Naive thymus-derived CD8-positive, alpha-beta T cell (primary cell): ENCODE measurements at places on chromosomes 5 and 9. TPM values are rescaled to one million over a fixed set of nuclear protein-coding genes. Genes with fewer than 3 reads are reported as not detected.
A peak's percentile ranks its signal among the peaks of the same experiment; 100 is the strongest.

DNA sequence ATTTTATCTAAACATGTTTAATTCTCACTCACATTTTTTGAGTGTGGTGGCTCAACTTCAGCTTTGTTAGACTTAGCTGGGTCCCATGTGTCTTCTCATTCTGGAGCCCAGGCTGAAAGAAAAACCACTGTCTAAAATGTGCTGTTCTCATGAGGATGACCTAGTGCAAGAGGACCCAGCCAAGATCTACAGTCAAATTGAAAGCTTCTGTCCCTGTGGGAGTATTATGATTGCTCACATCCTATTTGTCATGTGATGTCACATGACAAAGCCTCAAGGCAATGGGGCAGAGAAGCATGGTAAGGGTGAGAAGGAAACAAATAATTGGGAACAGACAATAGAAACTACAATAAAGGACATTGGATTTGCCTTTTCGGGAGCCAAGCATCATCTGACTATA, 113.4 kb upstream of the ASTN2 start:
- H3K27me3 ChIP-seq, result no peaks in the 10 kb centered on the region
- no peak overlapping the region for H3K4me3 ChIP-seq
- no peaks in the 10 kb centered on the region for H3K36me3 ChIP-seq
- H3K27ac ChIP-seq, result no peak overlapping the region
- H3K4me1 ChIP-seq, result no peaks in the 10 kb centered on the region

- no peak within 1 kb of the TSS for H3K27ac ChIP-seq
- peaks cover 37% of the 10 kb centered on the region for H3K27me3 ChIP-seq
- H3K36me3 ChIP-seq, result no peaks in the 10 kb centered on the region
- H3K4me3 ChIP-seq, result peak within 1 kb of the TSS; percentile 84
Observed at GRCh38 chr5:78648359-78649210, at the start of gene LHFPL2. LHFPL2 (minus strand) TSS chr5:78648772; CDS start chr5:78510213, 138,559 bp downstream.

DNA sequence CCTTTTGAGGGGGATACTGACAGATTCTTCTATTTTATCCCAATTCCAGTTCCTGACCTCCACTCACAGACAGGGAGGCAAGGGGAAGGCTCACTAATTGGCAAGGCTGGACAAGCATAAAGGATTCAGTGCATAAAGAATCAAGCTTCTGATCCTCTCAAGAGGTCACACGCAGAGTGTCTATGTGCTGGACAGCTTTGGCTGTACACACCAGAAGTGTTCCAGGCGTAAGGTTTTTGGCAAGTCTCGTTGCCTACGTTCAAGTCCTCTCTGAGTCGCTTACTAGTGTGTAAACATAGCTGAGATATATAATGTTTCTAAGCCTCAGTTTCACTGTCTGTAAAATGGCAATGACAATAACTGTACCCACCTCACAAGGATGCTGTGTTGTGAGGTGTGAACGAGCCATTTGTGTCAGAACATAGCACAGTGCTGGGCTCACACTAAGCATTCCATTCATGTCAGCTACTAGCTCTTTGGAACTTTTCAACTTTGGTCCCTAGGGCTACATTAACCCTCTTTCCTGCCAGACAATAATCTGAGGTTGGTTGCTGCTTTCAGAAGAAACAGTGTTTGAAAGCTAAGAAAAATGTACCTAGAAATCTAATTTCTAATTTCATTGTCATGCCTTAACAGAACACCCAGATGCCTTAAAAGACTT, 52.1 kb downstream of the PALM2AKAP2 start:
- no peaks in the 10 kb centered on the region for H3K36me3 ChIP-seq
- no peaks in the 10 kb centered on the region for H3K4me1 ChIP-seq
- no peak overlapping the region for H3K4me3 ChIP-seq
- no peak overlapping the region for H3K27ac ChIP-seq

GRCh38 chr5:173025651-173026050, 30.5 kb upstream of the CREBRF start:
- no peak for DNase-seq
- peaks cover 7% of the 10 kb centered on the region for H3K4me1 ChIP-seq
- no peak overlapping the region for H3K4me3 ChIP-seq
- no peaks in the 10 kb centered on the region for H3K27me3 ChIP-seq
- H3K36me3 ChIP-seq, result peaks cover 17% of the 10 kb centered on the region

- H3K4me3 ChIP-seq, result no peak overlapping the region
- H3K27ac ChIP-seq, result no peak overlapping the region
- peaks cover 53% of the 10 kb centered on the region for H3K36me3 ChIP-seq
- H3K4me1 ChIP-seq, result peaks cover 55% of the 10 kb centered on the region
- no peaks in the 10 kb centered on the region for H3K27me3 ChIP-seq
- DNase-seq, result no peak
Observed at GRCh38 chr5:109365653-109366052, 44.1 kb downstream of the PJA2 start.

DNA sequence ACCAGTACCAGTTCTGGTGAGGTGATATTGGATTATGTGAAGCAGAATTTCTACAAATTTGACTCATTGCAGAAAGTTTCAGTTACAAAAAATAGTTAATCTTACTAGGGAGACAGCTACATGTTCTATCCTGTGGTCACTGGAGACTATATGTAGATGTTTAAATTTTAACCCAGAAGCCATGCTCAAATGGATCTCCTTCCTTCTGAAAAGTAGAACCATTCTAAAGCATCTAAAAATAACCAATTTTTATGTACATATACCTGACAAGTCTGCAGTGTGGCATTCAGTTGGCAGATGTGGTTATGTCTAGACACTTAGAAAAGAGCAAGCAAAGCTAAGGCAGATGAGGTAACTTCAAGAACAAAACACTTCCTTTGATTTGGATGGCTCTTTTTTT, 65.5 kb upstream of the POU4F3 start:
- H3K4me3 ChIP-seq, result no peak overlapping the region
- no peaks in the 10 kb centered on the region for H3K4me1 ChIP-seq
- H3K27ac ChIP-seq, result no peak overlapping the region
- H3K36me3 ChIP-seq, result peaks cover 31% of the 10 kb centered on the region
- H3K27me3 ChIP-seq, result no peaks in the 10 kb centered on the region
- DNase-seq, result no peak

GRCh38 chr5:1536322-1536845, 12.6 kb upstream of the LPCAT1 start:
- peak overlapping the region; percentile 92 for H3K27ac ChIP-seq
- H3K27me3 ChIP-seq, result no peaks in the 10 kb centered on the region
- peaks cover 32% of the 10 kb centered on the region for H3K4me1 ChIP-seq
- DNase-seq, result peak; percentile 71
- H3K4me3 ChIP-seq, result peak overlapping the region; percentile 82

DNA sequence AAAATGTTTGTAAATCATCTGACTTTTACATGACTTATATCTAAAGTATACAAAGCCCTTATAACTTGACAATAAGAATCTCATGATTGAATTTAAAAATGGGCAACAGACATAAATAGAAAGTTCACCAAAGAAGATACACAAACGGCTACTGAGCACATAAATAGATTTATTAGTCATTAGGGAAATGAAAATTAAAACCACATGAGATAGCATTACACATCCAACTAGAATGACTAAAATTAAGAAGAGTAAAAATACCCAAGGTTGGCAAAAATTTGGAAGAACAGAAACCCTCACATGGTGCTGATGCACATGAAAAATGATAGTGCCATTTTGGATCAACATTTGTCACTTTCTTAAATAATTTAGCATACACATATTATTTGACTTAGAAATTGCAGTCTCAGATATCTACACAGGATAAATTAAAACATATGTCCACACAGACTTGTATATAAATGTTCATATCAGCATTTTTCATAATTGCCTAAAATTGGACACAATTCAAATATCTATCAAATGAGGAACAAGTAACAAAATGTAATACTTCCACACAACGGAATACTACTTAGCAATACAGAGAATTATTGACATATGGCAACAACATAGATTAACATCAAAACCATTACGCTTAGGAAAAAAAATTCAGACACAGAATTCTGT, 359.1 kb upstream of the DAB2 start:
- peaks cover 9% of the 10 kb centered on the region for H3K27me3 ChIP-seq
- H3K4me1 ChIP-seq, result no peaks in the 10 kb centered on the region
- DNase-seq, result no peak
- no peak overlapping the region for H3K4me3 ChIP-seq
- no peak overlapping the region for H3K27ac ChIP-seq
- no peaks in the 10 kb centered on the region for H3K36me3 ChIP-seq

DNA sequence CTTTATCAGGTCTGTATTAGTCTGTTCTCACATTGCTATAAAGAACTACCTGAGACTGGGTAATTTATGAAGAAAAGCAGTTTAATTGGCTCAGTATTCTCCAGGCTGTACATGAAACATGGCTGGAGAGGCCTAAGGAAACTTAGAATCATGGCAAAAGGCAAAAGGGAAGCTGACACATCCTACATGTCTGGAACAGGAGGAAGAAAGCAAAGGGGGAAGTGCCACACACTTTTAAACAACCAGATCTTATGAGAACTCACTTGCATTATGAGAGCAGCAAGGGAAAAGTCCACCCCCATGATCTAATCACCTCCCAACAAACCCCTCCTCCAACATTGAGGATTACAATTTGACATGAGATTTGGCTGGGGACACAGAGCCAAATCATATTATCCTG, 132.1 kb downstream of the PCSK1 start:
- peaks cover 9% of the 10 kb centered on the region for H3K36me3 ChIP-seq
- DNase-seq, result no peak
- no peaks in the 10 kb centered on the region for H3K4me1 ChIP-seq

Gene PTGR1
- total RNA-seq, result not detected

Gene REEP2
- 0.75 TPM for total RNA-seq

Gene SLCO6A1
- not detected for total RNA-seq

Gene DAB2
- total RNA-seq, result 2.6 TPM
